ENCODE measurements at places on chromosomes 11 and 22.

DNA sequence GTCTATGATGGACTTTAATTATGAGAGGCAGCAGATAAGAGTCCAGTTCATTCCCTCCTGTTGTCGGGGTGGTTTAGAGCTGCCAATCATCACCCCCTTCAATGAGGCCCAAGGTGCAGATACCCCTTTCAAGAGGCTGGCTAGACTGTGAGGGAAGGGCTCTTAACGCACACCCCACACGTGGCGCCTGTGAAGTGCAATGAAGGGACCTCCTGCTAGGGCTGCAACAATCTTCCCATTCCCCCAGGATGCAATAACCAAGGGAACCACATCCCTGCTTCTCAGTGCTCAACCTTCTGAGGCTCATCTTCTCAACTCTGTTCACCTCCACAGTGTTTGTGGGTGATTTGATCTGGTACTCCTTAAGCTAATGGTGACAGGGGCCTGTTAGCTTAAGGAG, 19.0 kb downstream of the TENM4 start:
- DNase-seq, result no peak

GRCh38 chr11:113147249-113147648, 167.1 kb upstream of the TTC12 start:
- DNase-seq, result no peak

DNA sequence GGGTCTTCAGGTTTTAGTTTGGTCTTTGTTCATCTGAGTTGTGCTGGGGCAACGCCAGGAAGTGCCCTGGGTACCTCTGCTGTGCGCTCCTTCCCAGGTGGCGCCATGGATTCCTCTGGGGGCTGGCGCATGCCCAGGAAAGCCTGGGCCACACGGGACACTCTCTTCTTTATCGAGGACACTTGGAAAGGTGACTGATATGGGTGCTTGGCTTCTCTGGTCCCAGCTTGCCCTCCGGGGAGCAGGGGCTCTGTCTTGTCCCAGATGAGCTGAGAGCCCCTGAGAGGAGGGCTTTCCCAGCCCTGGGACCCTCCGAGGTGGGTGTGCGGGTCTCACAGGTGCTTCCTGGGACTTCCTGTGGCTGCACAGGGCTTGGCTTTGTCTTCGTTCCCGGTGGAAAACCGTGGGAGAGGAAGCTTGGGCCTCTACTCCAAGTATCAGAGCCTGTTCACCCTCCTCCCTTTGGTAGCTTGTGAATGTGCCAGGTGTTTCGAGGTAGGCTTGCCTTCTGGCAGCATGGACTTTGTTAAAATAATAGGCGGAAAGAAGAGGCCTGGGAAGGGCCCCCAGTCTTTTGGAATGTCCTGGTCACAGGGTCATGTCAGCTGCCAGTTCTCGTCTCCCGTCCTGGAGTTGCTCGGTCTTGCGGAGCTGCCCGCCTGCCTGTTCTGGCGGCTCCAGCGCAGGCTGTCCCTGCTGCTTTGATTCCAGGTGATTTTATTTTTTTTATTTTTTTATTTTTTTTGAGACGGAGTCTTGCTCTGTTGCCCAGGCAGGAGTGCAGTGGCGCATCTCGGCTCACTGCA, 10.1 kb upstream of the NEAT1 start:
- DNase-seq, result peak; percentile 0

- DNase-seq, result no peak
Observed at GRCh38 chr11:107810875-107811274, 47.7 kb downstream of the SLC35F2 start.

DNA sequence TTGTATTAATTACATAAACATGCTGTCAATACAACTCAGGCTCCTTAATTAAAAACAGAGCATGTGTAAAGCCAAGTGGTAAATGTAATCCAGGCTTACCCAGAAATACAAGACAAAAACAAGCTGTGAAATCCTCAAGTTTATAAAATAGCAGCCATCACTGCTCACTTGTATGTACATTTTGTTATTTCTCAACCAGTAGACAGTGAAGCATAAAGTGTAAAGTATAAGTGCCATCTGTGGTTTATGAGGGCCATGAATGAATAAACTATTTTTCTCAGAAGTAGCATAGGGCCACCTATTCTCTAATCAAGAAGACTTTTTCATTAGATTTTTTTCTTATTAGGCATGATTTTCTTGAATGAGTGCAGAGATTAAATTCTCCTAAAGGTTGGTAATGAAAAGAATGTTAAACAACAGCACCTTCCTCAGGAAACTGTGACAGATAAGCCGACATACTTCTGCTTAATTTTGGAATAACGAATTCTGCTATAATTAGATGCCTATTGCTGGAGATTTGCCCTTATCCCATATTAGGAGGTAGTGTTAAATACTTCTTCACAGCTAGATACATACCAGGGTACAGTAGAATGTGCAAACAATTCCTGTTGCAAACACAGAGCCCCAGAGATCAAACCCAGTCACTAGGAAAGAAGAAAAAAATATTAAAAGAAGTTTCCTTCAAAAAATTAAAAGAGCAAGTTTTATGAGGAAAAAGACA, 13.0 kb downstream of the SLC5A12 start:
- DNase-seq, result no peak

GRCh38 chr11:111334532-111335502, 36.5 kb downstream of the POU2AF3 start:
- DNase-seq, result no peak

GRCh38 chr22:29207243-29207550, 1.5 kb downstream of the EMID1 start:
- DNase-seq, result no peak

DNA sequence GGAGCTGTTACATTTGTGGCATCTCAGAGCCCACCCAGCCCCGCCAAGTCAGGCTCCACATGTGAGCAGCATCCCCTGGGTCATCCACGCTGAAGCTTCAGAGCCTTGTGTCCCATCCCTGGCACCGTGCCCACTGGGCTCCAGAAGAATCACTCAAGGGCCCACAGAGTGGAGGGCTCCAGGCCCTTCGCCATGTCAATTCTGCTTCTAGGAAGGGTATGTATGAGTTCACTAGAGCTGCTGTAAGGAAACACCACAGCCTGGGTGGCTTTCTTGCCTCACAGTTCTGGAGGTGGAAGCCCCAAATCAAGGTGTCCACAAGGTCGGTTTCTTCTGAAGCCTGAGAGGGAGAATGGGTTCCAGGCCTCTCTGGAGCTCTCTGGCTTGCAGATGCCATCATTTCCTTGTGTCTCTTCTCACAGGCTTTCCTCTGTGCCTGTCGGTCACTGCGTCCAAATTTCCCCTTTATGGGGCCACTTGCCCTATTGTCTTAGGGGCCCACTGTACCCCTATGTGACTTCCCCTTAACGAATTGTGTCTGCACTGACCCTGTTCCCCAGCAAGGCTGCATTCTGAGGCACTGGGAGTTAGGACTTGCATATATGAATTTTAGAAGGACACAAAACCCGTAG, 1476.0 kb downstream of the TBC1D22A start:
- DNase-seq, result no peak

- DNase-seq, result no peak
Observed at GRCh38 chr22:47878460-47878859, 1116.0 kb downstream of the TBC1D22A start.

GRCh38 chr11:31915867-31916266, 104.7 kb upstream of the PAX6 start:
- DNase-seq, result no peak

DNA sequence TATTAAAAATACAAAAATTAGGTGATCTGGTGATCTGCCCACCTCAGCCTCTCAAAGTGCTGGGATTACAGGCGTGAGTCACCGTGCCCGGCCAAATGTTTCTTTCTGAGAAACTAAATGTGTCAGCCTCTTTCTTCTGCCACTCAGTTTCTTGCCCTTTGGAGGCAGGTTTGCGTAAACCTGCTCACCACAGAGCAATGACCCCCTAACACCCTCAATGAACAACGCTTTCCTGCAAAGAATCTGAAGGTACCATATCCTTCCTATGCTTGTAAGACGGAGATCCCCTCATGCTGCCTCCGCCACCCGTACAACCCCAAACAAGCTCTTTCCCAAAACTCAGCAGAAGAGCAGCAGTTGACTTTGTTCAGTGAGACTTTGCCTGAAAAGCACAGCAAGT, 38.7 kb upstream of the TTLL12 start:
- DNase-seq, result no peak

DNA sequence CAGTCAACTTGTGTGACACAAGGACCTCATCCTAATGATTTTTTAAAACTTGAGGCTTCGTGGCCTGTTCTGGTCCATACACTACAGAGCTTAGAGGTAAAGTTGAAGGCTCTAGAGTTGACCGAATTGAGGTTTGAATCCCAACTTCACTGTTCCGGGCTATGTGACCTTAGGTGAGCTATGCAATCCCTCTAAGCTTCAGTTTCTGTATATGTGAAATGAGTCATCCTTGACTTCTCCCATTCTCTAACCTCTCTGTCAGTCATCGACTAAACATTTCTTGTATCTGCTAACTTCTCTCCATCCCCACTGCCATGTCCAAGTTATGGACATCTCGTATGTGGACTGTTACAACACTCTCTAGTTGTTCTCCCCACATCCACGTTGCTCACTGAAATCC, 178.2 kb upstream of the TMEM45B start:
- no peak for DNase-seq

DNA sequence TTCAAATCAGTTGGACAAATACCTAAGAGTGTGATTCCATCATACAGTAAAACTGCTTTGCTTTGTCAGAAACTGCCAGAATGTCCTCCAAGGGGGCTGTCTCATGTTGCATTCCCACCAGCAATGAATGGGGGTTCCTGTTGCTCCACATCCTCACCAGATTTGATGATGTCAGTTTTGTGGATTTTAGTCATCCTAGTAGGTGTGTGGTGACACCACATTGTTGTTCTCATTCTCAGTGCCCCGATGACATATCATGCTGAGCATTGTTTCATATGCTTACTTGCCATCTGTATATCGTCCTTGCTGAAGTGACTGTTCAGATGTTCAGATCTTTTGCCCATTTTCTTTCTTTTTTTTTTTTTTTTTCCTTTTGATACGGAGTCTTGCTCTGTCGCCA, 37.0 kb downstream of the CDPF1 start:
- DNase-seq, result no peak

DNA sequence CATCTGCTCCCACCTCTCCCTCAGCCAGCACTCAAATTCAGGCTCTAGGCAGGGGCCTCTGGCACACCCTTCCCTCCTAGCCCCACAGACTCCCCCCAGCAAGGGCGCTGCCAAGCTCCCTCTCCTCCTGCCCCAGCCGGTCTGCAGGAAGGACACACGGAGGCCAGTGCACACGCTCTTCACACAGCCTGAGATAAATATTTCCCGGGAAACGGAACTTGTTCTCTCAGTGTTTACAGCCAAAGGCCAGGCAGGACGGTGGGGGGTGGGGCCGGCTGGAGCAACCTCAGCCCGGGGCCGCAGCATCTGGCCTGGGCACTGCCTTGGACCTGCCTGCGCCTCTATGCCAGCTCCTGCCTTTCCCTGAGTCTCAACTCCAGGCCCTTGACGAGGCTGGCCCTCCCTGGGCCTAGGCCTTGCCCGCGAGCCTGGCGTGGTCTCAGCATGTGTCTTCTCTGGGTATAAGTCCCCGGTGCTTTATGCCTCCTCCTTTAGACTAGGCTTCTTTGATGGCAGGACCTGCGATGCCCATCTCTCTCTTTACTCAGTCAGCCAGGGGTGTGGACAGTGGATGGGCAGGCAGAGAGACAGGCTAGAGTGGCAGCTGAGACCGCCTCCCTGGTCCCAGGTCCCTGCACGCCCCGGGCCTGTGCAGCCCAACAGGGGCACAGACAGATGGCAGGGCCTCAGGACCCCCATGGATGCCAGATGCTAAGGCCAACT, 48.4 kb downstream of the PDE2A start:
- DNase-seq, result no peak

DNA sequence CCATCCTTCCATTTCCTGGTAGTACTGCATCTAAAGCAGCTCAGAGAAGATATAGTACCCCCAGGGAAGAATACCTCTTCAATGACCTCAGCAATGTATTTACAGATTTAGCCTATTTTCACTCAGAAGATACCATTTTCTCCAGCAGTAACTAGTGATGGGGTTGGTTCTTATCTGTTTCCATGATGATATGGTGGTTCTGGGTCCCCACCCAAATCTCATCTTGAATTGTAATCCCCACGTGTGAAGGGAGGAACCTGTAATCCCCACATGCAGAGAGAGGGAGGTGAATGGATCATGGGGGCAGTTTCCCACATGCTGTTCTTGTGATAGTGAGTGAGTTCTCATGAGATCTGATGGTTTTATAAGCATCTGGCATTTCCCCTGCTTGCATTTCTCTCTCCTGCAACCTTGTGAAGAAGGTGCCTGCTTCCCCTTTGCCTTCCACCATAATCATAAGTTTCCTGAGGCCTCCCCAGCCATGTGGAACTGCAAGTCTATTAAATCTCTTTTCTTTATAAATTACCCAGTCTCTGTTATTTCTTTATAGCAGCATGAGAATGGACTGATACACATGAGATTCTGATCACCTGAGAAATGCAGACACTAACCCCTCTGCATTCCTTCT, 139.2 kb downstream of the CCDC81 start:
- no peak for DNase-seq

DNA sequence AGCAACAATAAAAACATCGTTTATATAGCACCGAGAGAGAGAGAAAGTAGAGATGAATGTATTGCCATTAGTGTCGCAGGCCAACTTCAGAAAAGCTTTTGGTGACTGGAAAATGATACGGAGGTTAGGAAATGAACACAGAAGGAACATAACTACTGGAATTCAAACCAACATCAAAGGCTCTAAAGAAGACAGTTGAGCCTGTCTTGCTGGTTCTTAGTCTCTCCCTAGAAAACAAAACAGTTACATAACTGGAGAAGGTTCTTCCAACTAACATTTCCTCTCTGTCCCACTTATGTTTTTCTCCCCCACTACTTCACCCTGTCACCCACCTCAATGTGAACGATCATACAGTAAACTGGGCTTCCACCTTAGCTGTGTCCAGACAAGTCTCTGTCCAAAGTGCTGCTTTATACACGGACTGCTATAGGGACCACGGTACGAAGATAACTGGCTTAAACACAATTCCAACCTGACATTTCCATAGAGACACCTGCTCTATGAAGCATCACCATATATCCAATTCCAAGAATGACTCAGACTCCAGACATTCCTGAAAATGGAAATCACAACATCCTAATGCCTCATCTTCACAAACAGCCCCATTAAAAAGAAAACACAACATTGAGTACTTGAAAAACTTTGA, 85.2 kb upstream of the ARHGAP32 start:
- DNase-seq, result no peak

All from NB4 (cell line).